NCI-H1436 treated with DMSO at 0.1 percent for 48 hours (cell line): ENCODE measurements at places on chromosomes 5 and 9.

DNA sequence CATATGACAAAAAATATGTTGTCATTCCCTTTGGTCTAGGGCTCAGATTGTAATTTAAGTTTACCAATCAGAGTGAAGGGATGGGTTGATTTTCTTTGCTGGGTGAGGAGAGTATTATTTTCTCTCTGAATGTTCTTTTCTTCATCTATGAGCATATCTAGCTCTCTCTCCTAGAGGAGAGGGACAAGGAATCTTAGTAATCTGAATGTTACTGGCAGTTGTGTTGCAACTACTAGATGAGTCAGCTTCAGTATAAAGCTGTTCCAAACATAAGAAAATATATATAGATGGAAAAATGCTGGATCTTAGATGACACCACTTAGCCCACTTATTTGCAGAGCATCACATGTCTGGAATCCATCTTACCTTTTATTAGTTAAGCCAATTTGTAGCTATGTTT, 259.3 kb downstream of the TUSC1 start:
- no peak for DNase-seq

GRCh38 chr9:130627896-130628792, 36.2 kb upstream of the PRDM12 start:
- DNase-seq = no peak

DNA sequence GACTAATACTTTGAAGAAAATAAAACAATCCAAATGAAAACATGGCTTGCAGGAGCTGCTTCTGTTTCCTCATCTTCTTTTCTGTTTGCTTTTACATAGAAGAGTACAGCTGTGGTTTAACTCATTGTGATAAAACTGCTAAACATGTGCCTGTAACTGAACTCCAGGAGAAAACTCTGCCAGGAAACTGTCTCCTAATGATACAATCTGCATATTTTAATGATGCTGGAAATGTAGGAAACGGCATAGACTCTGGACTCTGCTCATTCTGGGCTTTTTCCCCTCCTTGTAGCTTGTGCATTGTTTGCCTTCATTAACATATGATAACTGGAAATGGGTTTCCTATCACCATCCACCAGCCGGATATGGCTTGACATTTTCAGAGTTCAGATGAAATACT, 813.3 kb upstream of the WWC1 start:
- no peak for DNase-seq

DNA sequence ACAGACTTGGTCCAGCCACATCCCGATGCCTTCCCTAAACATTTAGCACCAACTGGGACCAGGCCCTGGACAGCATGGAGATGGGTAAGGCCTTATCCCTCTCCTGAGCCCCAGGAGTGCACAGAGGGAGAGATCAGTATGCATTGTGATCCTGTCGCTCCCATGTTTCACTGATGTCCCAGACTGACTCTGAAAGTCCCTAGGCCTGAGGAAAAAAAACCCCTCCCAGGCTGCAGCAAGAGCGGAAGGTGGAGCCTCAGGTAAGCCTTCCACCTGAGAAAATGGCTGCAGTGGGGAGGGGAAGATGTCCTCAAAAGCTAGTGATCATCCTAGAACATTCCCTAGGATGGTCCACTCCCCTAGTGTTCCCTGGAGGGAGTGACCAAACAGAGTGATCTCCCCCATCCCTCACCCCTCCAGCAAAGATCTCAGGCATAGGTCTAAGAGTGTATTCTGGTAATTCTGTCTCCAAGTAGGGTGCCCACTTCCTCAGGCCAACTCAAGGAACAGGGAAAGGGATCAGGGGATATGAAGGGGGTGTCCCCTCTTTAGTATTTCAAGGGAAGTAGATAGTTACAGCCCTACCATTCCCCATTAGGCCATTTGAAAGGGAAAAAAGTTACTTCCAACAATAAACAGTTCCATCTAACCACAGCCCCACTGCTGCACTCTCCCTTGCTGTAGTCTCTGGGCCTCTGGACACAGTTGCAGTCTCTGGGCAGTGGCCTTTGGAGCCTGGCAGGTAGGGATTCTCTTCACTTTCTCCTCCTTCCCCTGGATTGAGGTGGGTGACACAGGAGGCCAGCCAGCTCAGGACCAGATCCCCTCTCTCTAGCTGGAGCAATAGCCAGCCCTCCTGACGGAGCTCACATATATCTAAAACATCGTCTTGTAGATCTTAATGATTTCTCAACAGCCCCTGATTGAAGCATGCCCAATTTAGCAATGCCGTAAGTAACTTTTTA, 6.8 kb upstream of the CXXC5 start:
- no peak for DNase-seq

DNA sequence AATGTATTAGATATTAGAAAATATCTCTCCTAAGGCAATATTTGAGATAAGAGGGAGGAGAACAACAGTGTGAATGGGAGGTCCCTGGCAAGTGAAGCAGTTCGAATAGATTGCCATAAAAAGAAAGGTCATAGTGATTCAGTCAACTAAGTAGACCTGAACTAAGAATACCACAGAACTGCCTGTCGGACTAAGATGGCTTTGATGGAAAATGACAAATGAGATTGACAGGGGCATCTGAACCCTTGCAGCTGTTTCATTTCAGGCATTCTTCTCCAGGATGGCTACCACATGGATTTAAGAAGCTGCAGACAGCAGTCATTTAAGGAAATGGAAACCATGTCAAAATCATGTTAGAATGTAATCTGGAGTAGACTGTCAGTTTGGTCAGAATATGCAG, 308.4 kb upstream of the MEF2C start:
- no peak for DNase-seq

- DNase-seq = no peak
Measured at GRCh38 chr5:93224624-93225023, 356.4 kb downstream of the NR2F1-AS1 start.

DNA sequence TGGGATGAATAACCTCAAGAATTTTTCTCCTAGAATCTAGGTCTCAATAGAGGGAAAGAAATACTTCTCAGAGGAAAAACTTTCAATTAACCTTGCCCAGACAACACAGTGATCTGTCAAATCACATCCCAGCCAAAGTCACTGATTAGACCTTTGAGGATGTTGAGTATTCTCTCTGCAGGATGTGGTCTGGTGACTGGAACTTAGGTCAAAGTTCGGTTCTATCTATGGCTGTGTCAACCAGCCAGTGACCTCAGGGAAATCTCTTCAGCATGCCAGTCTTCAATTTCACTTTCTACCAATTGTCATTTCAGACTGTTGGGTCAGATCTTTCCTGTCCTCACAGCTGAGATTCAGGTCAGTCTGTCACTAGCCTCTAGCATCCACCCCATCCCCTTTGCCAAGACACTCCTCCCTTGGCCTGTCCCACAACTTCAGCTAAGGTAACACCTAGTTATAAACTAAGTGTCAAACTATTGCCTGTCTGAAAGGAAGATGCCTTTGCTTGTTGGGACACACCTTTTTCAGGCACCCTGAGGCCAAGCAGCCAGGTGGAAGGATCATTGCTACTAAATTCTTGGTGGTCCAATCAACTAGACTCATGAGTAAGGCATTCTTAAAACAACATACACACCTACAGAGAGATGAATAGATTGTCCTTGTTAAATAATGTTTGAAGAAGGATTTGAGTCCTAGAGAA, 156.3 kb upstream of the FST start:
- DNase-seq = no peak

DNA sequence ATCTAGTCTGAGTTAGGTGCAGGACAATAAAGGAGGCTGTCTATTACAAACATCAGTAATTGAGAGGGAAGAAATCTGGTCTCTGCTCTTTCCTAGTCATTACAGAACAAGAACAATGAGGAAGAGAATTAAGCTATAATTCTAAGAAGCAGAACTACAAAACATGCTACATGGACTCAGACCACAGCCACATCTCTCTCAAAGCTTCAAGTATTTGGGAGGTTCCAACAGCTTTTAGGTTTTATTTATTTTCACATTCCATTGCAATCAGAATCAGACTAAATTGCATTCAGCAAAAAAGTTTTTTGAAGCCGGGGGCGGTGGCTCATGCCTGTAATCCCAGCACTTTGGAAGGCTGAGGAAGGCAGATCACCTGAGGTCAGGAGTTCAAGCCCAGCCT, 1.1 kb upstream of the GRPEL2 start:
- no peak for DNase-seq

- DNase-seq = peak; percentile 51
Measured at GRCh38 chr5:152688561-152689249, 283.6 kb upstream of the NMUR2 start.

GRCh38 chr9:129013674-129014073, 14.5 kb downstream of the SH3GLB2 start:
- no peak for DNase-seq

DNA sequence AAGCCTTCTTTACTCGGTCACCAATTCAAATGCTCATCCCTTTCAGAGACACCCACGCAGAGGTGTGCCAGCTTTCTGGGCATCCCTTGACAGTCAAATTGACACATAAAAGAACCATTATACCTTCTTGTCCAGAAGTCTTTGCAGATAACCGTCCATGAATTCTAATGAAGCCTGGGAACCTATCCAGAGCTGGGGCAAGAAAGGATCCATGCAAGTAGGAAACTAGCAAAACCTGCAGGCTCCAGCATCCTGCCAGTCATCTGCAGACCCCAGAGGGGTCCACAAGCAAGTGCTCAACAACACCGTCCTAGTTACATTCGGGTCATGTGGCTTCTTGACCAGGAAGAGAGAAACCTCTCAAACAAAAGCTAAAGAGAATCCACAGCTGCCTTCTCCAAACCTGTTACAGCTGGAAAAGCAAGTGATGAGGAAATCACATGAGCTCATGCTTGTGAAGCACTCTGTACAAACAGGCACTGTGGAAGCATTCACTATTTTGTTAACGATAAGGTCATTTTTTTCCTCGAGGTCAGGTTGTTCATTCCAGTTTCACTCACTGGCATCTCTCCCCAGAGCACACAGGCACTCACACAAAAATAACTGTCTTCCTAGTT, 80.2 kb upstream of the DMRT1 start:
- DNase-seq = no peak

DNA sequence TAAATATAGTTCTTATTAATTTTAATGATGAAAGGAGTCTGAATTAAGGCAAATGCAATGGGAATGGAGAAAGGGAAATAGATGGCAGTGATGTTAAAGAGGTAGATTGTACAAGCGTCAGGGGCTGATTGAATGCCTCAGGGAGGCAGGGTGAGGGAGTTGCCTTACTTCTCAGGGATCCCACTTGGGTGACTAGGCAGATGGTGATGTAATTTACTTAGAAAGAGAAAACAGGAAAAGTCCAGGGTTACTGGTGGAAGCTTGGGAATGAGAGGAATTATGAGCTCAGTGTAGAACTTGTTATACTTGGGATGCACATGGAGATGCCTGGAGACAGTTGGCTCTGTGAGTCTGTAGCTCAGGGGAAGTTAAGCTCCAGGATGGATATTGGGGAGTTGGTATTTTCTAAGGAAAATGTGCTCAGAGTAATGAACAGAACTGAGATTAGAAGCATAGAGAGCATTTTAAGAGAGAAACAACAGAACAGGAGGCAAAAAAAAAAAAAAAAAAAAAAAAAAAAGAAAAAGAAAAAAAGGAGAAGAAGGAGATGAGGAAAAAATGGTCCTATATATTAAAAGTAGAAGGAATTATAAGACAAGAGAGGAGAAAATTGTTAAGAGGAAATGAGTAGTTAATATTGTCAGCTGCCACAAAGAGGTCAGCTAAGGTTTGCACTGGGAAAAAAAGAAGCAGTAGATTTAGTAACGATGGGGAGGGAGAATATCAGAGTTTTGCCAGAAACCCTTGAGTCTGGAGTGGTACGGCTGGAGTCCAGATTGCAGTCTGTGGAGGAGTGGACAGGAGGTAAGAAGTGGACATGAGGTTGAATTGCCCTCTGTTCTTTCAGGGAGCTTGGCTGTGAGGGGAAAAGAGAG, 88.0 kb upstream of the ELL2 start:
- no peak for DNase-seq

DNA sequence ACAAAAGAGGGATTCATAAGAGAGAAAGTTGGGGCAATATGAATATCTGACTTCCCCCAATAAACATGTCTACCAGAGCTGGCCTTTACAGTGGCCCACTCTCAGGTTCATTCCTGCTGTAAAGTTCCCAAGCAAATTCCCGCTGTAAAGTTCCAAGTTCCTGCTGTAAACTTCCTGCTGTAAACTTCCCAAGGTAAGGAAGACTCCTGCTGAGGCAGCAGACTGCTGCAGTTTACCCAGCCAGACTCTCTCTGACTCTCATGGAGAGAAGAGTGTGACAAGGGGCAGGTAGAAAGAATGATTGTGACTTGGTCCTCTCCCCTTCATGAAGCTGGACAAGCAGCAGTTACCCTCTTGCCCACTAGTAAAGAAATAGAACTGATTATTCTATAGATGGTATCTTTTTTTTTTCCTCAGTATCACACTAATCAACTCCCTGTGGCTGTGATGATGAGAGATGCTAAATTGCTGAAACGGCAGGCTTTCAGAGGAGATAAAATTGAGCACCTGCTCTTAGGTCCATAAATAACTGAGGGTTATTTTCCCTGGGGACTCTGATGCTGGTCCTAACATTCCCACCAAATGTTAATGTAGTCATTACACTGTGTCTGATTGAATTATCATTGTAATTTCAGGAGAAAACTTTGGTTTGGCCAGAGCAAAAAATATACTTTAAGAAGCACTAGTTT, 220.4 kb downstream of the PARP8 start:
- DNase-seq = no peak

DNA sequence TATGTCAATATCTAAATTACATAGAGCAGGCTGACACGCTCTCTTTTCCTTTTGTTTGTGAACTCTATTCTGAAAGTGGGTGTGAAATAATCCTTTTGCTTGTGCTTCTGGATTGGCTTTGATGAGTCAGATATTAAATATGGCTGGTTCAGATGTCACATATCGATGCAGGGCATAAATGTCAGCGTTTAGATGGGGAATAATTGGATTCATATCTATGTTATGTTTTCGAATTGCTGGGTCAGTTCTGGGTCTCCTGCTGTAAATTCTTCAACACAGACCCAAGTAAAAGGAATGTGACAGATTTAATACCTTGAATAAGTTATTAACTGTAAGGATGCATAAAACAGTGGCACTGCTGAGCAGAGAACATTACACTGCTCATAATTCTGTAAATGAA, 118.7 kb upstream of the SNX2 start:
- DNase-seq = no peak

DNA sequence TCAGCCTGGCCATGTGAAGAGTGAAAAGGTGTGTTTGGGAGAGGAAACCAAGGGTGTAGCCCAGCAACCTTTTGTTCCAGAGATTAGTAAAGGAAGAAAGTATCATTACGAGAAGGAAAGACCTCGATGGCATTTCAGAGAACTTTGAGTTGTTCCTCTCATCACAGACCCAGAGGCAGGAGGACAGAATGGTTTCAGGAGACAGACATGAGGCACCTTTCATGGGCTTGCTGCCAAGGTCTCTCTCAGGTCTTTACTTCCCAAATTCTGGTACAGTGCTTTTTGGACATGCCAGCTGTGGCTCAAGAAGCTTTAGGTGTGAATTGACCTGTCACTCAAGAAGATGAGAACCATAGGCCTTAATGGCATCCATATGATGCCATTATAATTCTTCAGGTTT, 2.8 kb upstream of the MCC start:
- no peak for DNase-seq

- DNase-seq = no peak
Measured at GRCh38 chr9:90167914-90168313, 474.7 kb downstream of the DIRAS2 start.

GRCh38 chr5:10254686-10255085, 4.6 kb downstream of the CCT5 start:
- no peak for DNase-seq

- no peak for DNase-seq
Measured at GRCh38 chr9:84206801-84207370, 133.7 kb downstream of the SLC28A3 start.

- no peak for DNase-seq
Measured at GRCh38 chr5:52063186-52063585, 679.9 kb downstream of the ISL1 start.

GRCh38 chr5:176788091-176788490, 22.3 kb upstream of the UNC5A start:
- no peak for DNase-seq
